Epithelial cell of proximal tubule (primary cell): ENCODE measurements at places on chromosomes 5 and 9. TPM values are rescaled to one million over a fixed set of nuclear protein-coding genes. Genes with fewer than 3 reads are reported as not detected.

GRCh38 chr5:160312134-160312959 lies at the start of gene CCNJL:
TSS of gene CCNJL (minus strand) at chr5:160312564. CDS start at chr5:160311923, 641 bp downstream.
- DNase-seq: no peak

DNA sequence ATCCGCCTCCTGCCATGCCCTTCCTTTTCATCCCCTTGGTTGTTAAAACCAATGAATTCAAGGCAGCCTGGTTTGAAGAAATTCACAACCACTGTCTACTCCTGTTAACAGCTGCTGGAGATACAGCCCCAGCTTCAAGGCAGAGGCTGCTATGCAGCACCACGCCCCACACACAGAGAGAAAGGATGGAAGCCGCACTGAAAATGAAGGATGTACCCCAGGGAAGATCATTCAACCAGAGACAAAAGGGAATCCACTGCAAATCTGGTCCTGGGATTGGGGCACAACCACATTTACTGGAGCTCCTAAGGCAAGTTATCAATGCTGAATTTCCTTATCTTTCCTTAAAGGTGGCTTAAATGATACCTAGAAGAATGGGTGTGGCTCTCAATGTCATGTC lies 58.7 kb downstream of the DPYSL3 start:
- DNase-seq: no peak

- no peak for DNase-seq
These were observed 67.8 kb upstream of the ZSWIM6 start for GRCh38 chr5:61264273-61264661.

DNA sequence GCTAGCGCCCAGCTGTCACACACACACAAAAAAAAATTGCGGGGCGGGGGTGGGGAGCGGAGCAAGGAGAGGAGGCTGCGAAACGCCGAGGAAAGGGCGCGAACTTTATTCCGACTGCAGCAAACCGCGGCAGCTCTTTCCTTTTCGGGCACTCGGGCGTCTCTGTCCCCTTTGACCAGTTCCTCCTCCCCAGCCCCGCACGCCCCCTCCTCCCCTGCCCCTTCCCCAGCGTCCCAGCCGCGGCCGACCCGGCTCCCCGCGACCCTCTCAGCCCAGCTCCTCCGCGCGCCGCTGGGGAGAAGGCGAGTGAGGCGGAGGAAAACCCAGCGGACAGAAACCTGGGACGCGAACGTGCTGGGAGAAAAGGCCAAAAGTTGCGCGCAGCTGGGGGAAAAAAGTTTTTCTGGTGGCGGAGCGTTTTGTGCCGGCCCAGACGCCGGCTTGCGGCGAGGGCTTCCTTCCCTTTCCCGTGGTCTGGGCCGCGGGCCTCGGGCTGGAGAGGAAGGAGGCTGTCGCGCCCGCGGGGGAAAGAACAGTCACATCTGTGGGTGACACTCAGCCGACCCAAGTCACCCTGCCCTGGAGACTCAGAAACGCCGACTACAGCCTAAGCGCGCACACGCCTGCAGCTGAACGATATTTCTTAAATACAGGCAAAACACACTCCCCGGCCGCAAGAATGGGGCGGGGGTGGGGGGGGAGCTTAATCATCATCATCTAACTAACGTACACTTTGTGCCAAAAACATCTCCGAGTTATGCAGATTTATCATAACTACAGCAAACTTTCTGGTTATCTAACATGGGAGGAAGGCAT lies 1.1 kb upstream of the BNC2 start:
- DNase-seq: no peak

GRCh38 chr5:83392766-83393503 lies 78.6 kb upstream of the VCAN start:
- no peak for DNase-seq

- DNase-seq: no peak
These were observed 190.8 kb downstream of the ARHGEF28 start for GRCh38 chr5:73816656-73817420.

DNA sequence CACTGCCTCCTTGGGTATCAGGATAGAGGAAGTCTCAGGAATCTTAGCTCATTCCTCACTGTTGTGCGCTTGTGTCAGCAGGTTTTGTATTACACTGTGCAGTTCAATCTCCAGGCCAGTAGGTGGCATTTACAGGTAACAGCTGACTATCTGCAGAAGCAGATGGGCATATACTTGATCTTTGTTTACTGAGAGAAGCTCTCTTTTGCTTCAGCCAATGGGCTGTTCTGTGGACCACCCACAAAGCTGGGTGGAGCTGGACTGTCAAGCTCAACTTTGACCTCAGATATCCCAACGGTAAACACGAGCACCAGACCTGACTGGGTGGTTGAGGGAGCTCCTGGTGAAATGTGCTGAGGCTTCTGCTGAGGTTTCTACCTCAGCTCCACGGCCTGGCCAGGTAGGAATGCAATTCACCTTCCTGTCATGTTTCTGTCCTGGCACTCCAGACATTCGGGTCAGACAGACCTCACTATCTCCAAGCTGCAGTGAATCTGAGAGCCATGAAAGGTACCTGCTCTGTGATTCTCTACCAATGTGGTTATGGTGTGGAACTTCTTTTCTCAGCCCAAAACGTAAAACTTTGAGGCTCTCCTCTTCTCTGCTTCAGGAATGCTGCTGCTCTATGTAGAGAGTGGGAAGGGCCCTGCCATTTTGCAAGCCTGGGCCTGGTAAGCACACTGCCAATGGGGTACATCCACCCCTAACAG lies 167.9 kb upstream of the ACTBL2 start:
- peak; percentile 59 for DNase-seq

DNA sequence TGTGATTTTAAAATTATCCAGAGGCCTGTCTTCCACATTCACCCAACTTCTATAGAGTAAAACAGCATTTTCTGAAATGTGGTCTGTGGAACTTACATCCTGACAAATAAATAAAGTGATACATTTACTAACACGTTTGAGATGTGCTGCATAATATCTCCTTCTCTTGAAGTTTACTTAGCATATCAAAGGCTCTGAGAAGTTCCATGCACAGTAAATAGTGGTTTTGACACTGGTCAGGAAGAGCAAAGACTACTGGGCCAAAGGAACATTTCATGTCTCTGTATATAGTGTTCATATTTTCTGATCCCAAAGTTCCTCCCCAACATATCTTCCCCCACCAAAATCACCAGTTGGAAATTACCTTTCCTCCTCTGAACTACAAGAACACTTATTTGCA lies 30.5 kb upstream of the TARS1 start:
- no peak for DNase-seq

GRCh38 chr5:179610109-179610902 lies 13.2 kb downstream of the HNRNPH1 start:
- DNase-seq: no peak

DNA sequence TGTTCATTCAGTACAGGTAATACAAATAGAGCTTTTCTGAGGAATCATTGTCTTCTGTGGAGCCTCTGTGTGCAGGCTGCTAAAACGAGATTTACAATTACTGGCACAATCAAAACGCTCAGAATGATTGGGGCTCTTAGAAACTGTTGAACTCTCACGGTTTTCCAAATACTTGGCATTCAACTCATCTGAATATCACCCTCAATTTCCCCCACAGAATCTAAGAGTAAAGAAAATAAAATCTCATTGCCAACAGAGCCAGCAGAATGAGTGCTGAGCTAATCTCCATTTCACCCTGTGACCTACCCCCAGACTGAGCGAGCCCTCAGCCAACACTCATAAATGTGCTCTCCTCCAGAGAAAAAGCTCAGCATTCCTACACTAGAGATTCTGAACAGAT lies 35.3 kb upstream of the TMED7 start:
- DNase-seq: no peak

INSL4 gene
- not detected in 2 replicates for total RNA-seq

BTNL8 gene
- not detected in 2 replicates for total RNA-seq

RABEPK gene
- 20.3 and 37.9 TPM in 2 replicates for total RNA-seq

FKTN gene
- total RNA-seq: 10.8 and 19.5 TPM in 2 replicates

OMD gene
- not detected in 2 replicates for total RNA-seq

ABCA2 gene
- total RNA-seq: 3.0 and 7.6 TPM in 2 replicates

THOC3 gene
- 75.5 and 148 TPM in 2 replicates for total RNA-seq

ADGRD2 gene
- not detected in 2 replicates for total RNA-seq
